ENCODE measurements at places on chromosomes 7 and 10.
A peak's percentile ranks its signal among the peaks of the same experiment; 100 is the strongest.

- no peak for DNase-seq
These were observed 160.7 kb downstream of the MAD1L1 start for GRCh38 chr7:2072042-2072441.

- no peak for DNase-seq
These were observed 329.8 kb upstream of the SEMA3D start for GRCh38 chr7:85516675-85517074.

GRCh38 chr7:43385856-43386255, 197.1 kb upstream of the STK17A start:
- DNase-seq: no peak

DNA sequence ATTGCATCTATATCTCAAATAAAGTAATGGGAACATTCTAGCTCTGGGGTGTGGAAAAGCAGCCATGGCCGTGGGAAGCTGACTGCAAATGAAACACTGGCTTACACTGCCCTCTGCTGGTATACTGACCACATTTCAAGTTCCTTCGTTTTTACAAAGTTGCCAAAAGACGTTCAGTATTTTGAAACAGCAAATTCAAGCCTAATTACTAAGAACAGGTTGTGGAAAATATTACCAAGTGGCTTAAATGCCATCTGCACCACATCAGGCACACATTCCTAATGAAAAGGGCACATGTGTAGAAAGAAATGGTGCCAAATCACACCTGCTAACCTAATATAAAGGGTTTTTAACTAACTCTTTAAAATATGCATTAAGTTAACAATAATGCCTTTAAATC, 83.9 kb downstream of the JAZF1 start:
- DNase-seq: peak; percentile 59

DNA sequence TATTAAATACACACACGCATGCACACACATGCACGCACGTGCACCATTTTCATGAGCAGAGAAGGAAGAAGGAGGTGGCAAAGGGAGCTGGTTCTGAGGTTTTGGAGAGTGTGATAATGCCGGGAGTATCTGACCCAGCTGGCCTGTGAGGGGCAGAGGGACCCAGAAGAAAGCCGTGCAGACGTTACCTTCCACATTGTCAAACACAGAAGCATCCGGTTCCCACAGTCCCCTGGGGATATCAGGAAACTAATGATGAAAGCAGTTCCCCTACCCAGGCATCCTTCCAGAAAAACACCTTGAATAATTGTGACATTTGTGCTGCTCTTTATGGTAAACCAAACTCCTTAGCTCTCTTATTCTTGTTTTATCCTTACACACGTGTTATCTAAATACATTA, 85.7 kb upstream of the FAM180A start:
- DNase-seq: no peak

DNA sequence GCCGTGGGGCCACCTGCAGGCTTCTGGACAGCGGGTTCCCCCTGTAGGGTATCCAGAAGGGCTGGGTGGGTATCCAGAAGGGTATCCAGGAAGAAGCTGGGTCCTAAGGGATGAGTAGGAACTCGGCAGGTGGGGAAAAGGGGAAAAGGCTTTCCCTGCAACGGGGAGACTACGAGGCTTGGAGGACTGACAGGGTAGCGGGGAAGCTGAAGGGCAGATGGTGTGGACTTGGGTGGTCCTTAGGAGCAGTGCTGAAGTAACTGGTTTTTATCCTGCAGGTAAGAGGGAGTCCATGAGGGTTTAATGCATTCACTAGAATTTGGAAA, 525 bp downstream of the UBE2D4 start:
- no peak for DNase-seq

All from CD4-positive, alpha-beta T cell treated with Interleukin-4 for 4 hours (primary cell).